ENCODE measurements at places on chromosomes 4 and X.

DNA sequence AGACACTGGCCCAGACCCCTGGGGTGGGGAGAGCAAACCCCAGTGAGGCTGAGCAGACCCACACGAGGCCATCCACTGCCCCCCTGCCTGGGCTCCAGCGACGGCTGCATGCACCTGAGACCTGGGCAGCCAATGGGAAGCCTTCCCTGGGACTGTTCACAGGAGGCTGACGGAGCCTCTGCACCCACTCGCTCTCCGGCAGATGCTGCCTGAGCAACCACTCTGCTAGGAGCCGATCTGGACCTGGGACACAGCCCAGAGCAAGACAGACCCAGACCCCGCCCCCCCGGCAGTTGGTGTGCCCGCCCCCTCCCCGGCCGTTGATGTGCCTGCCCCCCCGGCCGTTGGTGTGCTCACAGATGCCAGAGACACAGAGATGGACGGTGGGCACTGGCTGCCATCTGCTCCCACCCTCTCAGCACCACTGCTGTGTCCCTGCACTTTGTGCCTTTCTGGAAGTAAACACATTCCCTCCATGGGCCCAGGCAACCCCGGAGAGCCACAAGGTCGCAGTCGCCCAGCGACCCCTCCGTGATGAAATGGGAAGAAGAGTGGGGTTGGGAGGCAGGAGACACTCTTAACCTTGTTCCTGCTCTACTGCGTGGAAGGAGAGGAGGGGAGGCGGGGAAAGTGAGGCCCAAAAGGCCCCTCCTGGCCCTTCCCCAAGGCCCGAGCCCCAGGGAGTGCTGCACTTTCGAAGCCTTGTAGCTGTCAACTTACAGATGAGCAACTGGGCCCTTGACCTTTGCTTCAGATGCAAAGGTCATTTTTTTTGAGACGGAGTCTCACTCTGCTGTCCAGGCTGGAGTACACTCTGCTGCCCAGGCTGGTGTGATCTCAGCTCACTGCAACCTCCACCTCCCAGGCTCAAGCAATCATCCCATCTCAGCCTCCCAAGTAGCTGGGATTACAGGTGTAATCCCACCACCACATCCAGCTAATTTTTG, 62.0 kb downstream of the ZFYVE28 start:
- no peak overlapping the region for H3K27ac ChIP-seq
- no peaks in the 10 kb centered on the region for H3K4me1 ChIP-seq
- no peaks in the 10 kb centered on the region for H3K27me3 ChIP-seq
- DNase-seq = no peak
- no peak overlapping the region for H3K4me3 ChIP-seq
- H3K36me3 ChIP-seq = no peaks in the 10 kb centered on the region

DNA sequence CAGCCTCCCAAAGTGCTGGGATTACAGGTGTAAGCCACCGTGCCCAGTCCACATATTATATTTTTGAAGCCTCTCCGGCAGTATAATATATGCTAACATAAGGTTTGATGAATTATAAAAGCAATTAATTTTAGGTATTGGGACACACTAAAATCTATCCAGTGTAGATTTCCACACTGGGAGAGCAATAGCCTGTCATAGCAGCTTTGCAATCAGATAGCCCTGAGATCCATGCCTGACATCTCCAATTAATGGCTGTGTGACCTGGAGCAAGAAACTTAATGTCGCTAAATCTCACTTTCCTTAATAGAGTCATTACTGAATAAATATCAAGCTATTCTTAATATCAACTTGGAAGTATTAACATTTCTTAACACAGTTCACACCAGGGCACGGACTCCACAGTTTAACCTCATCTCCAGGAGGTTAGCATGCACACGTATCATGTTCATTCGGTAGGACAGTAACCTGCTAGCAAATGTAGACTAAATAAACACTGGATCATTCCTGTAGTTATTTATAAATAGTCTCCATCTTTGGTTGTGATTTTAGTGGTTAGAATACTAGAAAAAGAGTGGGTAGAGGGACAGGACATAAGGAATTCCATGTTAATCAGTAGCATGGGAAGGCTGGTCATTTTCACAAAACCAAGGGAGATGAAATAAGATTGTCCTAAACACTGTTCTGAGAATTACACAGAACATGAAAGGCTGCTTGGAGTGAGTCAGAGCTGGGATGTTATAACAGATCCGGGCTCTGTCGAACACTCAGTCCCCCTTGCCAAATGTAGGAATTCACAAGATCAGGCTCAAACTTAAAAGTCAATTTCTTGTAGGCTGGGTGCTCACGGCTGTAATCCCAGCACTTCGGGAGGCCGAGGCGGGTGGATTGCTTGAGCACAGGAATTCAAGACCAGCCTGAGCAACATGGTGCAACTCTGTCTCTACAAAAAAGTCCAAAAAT, 254.7 kb downstream of the PALLD start:
- peaks cover 4% of the 10 kb centered on the region for H3K36me3 ChIP-seq
- no peaks in the 10 kb centered on the region for H3K27me3 ChIP-seq
- no peak overlapping the region for H3K4me3 ChIP-seq

DNA sequence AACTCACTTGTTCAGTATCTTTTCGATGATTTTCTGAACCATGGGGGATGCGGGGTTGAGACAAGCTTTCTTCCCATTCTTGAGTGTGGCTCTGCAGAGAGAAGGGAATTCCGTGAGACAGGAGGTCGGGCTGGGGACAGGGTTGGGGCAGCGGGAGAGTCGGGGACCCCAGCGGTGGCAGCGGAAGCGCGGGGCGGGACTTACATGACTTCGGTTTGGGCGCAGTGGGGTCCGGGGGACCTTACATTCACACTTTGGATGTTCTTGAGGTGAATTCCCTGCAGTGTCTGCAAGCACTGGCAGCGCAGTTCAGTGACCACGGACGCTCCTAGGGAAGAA, 434 bp downstream of the CXCL3 start:
- H3K36me3 ChIP-seq = no peaks in the 10 kb centered on the region
- no peak for DNase-seq
- H3K27ac ChIP-seq = no peak overlapping the region
- peaks cover 5% of the 10 kb centered on the region for H3K4me1 ChIP-seq
- no peaks in the 10 kb centered on the region for H3K27me3 ChIP-seq

- no peaks in the 10 kb centered on the region for H3K27me3 ChIP-seq
- H3K27ac ChIP-seq = no peak overlapping the region
- H3K4me1 ChIP-seq = no peaks in the 10 kb centered on the region
- no peak overlapping the region for H3K4me3 ChIP-seq
Measured at GRCh38 chrX:55839485-55839884, 121.9 kb downstream of the RRAGB start.

DNA sequence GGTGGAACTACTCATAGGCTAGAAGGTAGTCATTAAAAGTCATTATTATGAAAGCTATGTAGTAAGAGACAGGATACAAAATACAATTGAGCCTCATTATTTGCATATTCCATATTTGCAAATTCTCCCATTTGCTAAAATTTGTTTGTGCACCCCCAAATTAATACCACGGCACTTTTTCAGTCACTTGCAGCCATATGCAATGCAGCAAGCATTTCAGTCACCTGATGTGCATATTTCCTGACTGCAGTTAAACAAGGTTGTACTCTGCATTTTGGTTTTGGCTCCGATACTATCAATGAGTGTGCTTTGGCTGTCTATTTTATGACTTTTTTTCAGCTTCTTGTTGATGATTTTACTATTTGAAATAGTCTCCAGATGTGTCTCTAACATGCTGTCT, 62.9 kb downstream of the ZNF330 start:
- DNase-seq = no peak
- H3K27ac ChIP-seq = no peak overlapping the region
- no peaks in the 10 kb centered on the region for H3K27me3 ChIP-seq
- no peaks in the 10 kb centered on the region for H3K4me1 ChIP-seq
- H3K36me3 ChIP-seq = no peaks in the 10 kb centered on the region

DNA sequence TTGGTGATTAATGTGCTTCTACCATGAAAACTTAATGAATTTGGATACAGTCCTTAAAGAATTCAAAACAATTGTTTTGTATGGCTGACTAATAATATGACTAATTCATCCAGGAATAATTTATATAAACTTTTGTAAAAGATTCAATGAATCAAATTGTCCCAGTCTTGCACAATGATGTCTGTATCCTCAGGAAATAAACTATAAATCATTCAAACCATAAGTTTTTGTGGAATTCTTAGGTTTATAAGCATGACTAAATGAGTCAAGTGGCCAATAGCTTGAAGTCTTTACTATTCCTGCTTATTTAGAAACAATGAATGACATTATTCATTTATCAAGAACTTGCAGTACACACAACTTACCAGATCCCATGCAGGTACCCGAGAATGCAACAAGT, 935.0 kb upstream of the INTU start:
- H3K4me3 ChIP-seq = no peak overlapping the region
- H3K27ac ChIP-seq = no peak overlapping the region
- DNase-seq = no peak
- H3K4me1 ChIP-seq = no peaks in the 10 kb centered on the region
- no peaks in the 10 kb centered on the region for H3K27me3 ChIP-seq
- H3K36me3 ChIP-seq = no peaks in the 10 kb centered on the region

DNA sequence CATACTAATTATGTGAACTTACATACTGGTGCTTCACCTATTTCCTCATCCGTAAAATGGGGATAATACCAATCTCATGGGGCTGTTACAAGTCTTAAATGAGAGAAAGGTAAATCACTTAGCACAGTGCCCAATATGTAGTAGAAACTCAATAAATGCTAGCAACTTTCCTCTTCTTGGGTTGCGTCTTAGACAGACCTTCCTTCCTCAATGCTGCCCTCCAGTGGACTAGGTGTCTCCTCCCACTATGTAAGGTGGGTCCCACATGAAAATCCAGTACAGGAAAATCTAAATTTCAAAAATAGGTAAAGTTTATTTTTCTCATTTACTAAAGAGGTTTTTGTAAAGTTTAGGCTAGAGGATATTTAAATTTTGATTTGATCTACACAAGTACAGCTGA, 20.6 kb downstream of the ZDHHC9 start:
- peak; percentile 24 for DNase-seq
- H3K27me3 ChIP-seq = no peaks in the 10 kb centered on the region
- H3K4me3 ChIP-seq = no peak overlapping the region
- H3K36me3 ChIP-seq = no peaks in the 10 kb centered on the region

DNA sequence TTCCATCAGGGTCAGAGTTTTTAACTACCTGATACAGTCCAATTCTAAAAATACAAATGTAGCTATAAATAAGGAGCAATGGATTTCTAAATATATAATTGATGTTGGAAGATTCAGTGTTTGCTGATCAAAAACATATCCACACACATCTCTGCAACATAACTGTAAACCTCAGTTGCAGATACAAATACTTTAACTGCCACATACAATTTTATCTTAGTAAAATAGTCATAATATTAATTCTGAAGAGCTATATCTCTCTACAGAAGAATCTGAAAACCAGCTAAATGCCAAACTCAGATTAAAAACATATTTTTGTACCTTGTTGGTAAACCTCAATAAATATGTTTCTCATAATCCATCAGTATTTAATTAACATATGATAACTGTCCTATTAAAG, 674.3 kb upstream of the INTU start:
- H3K27me3 ChIP-seq = no peaks in the 10 kb centered on the region
- no peak overlapping the region for H3K27ac ChIP-seq
- no peak for DNase-seq
- no peak overlapping the region for H3K4me3 ChIP-seq

DNA sequence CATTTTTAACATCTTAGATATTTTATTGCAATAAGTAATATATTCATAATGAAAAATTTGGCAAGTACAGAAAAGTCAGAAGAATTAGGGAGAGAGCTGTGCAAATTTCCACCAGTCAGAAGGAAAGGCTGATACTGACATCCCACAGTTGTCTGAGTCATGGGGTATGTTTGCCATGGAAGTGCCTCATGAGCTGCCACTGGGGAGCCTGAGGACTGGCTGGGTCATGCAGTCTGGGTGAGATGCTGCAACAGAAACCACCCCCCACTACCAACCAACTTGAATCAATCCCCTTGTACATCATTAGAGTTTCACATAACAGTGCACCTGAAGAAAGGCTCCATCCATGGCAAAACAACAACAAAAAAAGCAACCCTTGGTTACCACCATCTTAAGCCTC, 45.2 kb upstream of the ENPP6 start:
- H3K4me1 ChIP-seq = no peaks in the 10 kb centered on the region
- no peaks in the 10 kb centered on the region for H3K36me3 ChIP-seq
- no peak overlapping the region for H3K27ac ChIP-seq
- H3K4me3 ChIP-seq = no peak overlapping the region
- H3K27me3 ChIP-seq = no peaks in the 10 kb centered on the region
- DNase-seq = no peak

- no peak overlapping the region for H3K27ac ChIP-seq
- H3K4me3 ChIP-seq = no peak overlapping the region
- H3K36me3 ChIP-seq = no peaks in the 10 kb centered on the region
- H3K4me1 ChIP-seq = no peaks in the 10 kb centered on the region
- DNase-seq = no peak
Measured at GRCh38 chr4:166422475-166422874, 549.4 kb downstream of the TLL1 start.

DNA sequence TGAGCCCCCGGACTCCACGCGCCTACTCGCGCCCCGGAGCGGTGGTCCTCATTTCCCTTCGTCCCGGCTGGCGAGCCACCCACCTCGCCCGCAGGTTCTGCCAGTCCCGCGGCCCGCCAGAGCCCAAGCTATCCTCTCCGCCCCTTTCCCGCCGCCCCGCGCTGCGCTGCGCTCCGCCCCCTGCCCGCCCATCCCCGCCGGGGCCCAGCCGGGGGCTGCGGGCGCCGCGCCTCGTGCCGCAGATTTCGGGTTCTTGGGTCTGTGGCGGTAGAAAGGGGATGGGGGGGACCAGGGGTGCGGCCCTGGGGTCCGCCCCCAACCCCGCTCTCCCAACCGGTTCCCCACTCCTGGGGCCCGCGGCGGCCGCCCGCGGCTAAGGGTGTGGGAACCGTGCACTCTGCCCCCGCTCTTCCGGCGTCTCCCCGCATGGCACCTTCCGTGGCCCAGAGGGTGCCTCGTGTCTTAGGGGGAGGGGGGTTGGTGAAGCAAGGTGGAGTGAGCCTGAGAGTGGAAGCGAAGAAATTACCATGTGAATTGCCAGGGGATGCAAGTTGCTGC, 650.8 kb upstream of the DIPK2B start:
- no peak for DNase-seq
- peak overlapping the region; percentile 28 for H3K27ac ChIP-seq
- no peaks in the 10 kb centered on the region for H3K4me1 ChIP-seq
- no peaks in the 10 kb centered on the region for H3K27me3 ChIP-seq

GRCh38 chr4:108143515-108143914, 25.2 kb downstream of the LEF1 start:
- H3K27me3 ChIP-seq = no peaks in the 10 kb centered on the region
- no peak overlapping the region for H3K27ac ChIP-seq
- no peak overlapping the region for H3K4me3 ChIP-seq
- H3K4me1 ChIP-seq = no peaks in the 10 kb centered on the region
- H3K36me3 ChIP-seq = no peaks in the 10 kb centered on the region

DNA sequence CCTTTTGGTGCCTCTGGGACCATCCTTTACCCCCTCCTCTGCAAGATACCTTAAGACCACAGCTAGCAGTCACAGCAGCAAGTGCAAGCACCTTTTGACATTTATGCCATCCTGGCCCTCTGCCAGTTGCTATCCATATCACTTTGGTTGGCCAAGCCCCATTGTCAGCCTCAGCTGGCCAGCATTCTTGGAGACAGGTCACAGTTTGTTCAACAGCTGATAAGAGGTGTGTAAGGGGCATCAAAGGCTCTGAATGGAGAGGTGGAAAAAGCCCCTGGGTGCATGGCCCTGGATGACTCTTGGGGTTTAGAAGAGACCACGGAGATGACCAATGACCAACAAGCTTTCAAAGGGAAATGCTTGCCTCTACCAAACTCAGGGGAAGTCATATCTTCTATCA, 133.6 kb upstream of the MAMLD1 start:
- no peak overlapping the region for H3K4me3 ChIP-seq
- no peaks in the 10 kb centered on the region for H3K36me3 ChIP-seq
- H3K4me1 ChIP-seq = no peaks in the 10 kb centered on the region
- no peak for DNase-seq

Data from tibial nerve (tissue), 4 donors.